ENCODE measurements at places on chromosomes 12 and 14. TPM values are rescaled to one million over a fixed set of nuclear protein-coding genes. Genes with fewer than 3 reads are reported as not detected.

Gene ATP2B1
- total RNA-seq = 101 TPM

Gene MGP
- 2.0 TPM for total RNA-seq

Gene DACT1
- total RNA-seq = 22.6 TPM

Gene KRT8
- total RNA-seq = 1.5 TPM

Gene FBRSL1
- total RNA-seq = 2.1 TPM

Gene STYK1
- total RNA-seq = not detected

Gene RPL10L
- not detected for total RNA-seq

Gene PLD4
- total RNA-seq = 0.17 TPM
